Right atrium auricular region (tissue), 2 donors: ENCODE measurements at places on chromosomes 7 and 10. TPM values are rescaled to one million over a fixed set of nuclear protein-coding genes. Genes with fewer than 3 reads are reported as not detected.

GRCh38 chr7:152913492-152913891, 153.9 kb downstream of the ACTR3B start:
- H3K27me3 ChIP-seq = no peaks in the 10 kb centered on the region
- no peak for DNase-seq
- no peak overlapping the region for H3K27ac ChIP-seq
- H3K4me1 ChIP-seq = no peaks in the 10 kb centered on the region
- H3K36me3 ChIP-seq = no peaks in the 10 kb centered on the region
- no peak overlapping the region for H3K4me3 ChIP-seq

The OR9A2 gene
- total RNA-seq = not detected

DNA sequence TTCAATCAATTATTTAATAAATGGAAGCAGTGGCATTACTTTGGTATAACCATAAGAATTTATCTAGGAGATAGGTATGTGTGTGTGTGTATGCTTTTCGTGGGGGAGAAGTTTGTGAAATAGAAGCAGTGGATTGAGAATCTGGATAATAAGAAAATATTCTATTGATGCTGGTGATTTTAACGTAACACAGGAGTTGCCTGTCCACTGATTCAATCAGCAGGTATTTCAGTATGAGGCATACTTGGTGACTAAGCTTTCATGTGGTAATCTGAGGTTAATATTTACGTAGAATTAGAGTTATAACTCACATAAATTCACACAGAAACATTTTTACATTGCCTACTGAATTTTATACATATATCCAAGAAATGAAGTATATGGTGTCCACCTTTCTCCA, 568.0 kb downstream of the ZWINT start:
- H3K27ac ChIP-seq = no peak overlapping the region
- H3K4me3 ChIP-seq = no peak overlapping the region
- no peaks in the 10 kb centered on the region for H3K4me1 ChIP-seq

- no peak for DNase-seq
- no peaks in the 10 kb centered on the region for H3K36me3 ChIP-seq
- no peaks in the 10 kb centered on the region for H3K27me3 ChIP-seq
- H3K27ac ChIP-seq = no peak overlapping the region
Observed at GRCh38 chr7:118285358-118285757, 60.9 kb downstream of the ANKRD7 start.

DNA sequence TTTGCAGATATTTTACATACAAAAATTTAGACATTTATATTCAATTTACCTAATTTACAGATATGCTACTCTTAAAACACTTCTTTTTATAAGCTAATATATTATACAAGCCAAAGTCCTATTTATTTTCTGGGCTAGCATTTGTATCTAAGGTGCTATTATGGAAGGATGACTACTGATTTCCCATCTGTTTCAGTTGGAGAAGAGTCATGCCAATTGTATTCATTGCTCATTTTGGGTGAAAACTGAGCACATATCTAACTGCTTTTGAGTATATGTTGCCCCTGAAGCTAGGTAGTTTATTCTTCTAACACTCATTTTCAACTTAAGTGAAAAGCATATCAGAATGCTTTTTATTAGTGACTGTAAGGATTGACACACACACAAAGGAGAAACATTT, 172.9 kb downstream of the CDK14 start:
- H3K27me3 ChIP-seq = no peaks in the 10 kb centered on the region
- H3K36me3 ChIP-seq = no peaks in the 10 kb centered on the region
- no peaks in the 10 kb centered on the region for H3K4me1 ChIP-seq
- no peak for DNase-seq
- no peak overlapping the region for H3K4me3 ChIP-seq

DNA sequence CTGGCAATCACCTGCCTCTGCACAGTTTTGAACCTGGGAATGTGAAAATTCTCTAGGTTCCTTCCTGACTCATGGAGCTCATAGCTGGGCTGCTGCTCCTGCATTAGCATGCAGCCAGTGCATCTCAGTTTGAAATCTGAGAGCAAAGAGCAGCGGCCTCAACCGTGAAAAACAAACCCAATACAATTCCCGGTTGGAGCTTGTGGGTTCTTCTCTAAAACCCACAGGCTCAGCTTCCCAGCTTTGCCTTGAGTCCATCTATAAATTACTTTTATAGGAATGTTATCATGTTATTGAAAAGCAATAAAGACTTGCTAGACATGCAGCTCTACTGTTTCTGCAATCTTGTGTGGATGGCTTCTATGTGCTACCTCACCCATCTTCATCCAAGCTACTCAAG, 191.7 kb downstream of the CXCL12 start:
- H3K27ac ChIP-seq = no peak overlapping the region
- H3K4me3 ChIP-seq = no peak overlapping the region
- H3K4me1 ChIP-seq = no peaks in the 10 kb centered on the region
- no peak for DNase-seq

The FKBP6 gene
- not detected for total RNA-seq

GRCh38 chr7:42227936-42228591, 8.9 kb downstream of the GLI3 start:
- H3K27ac ChIP-seq = no peak overlapping the region
- H3K36me3 ChIP-seq = no peaks in the 10 kb centered on the region
- DNase-seq = no peak
- peaks cover 8% of the 10 kb centered on the region for H3K4me1 ChIP-seq
- H3K4me3 ChIP-seq = peak overlapping the region; percentile 34

The CUTC gene
- total RNA-seq = 29.0 TPM

DNA sequence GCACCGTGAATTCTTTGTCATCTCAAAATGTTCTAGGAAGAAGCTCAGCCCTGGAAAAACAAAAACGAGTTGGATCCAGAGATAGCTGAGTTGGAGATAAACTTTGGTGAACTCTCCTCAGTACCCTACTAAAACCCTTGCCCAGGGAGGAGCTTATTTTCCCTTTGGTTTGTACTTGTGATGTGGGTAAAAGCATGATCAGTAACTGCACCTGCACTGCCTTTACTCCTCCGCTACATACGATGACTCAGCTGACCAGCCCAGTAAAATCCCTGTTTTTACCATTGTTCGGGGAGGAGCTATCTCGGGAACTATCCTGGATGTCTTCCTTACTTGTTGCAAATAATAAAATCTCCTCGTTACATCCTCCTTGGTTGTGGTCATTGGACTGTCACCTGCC, 359.3 kb downstream of the SH2D4B start:
- no peak overlapping the region for H3K4me3 ChIP-seq
- H3K27ac ChIP-seq = no peak overlapping the region
- no peaks in the 10 kb centered on the region for H3K27me3 ChIP-seq
- H3K36me3 ChIP-seq = no peaks in the 10 kb centered on the region
- DNase-seq = no peak

The TAS2R3 gene
- not detected for total RNA-seq

The TBC1D12 gene
- total RNA-seq = 5.2 TPM

The CALHM3 gene
- total RNA-seq = not detected

DNA sequence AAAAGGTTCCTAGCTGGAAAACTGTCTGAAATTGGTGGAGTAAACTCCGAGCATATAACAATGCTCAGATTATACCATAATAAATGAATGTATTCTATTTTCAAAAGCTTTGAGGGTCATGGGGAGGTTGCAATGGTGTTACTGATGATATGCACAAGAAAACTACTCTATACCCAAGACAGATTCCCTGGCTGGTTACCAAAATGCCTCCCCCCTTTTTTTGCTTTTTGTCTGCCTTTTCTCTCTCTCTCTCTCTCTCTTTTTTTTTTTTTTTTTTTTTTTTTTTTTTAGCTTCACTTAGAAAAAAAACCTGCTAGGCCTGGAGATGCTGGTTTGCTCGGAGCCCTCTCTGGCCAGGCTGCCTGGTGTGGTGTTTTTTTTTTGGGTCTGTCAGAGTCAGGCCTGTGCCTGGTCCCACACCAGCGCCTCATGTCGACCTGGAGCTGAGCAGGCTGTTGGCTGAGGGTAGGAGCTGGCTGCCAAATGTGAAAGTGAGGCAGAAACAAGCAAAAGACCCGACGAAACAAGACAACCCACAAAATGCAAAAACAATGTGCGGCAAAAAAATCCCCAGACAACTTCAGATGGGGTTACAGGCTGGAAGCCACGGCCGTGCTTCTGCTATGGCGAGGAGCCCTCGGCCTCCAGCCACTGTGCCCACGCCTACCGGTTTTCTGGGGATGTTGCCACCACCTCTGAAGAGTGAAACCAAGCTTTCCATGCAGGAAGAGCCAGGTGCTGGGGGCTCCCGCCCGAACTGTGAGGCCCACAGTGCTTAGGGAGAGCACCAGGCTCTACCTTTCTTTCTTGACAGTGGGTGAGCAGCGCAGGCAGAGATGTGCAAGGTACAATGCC, 59.9 kb upstream of the EFCAB10 start:
- H3K36me3 ChIP-seq = peaks cover 25% of the 10 kb centered on the region
- H3K4me1 ChIP-seq = peaks cover 9% of the 10 kb centered on the region
- no peak for DNase-seq
- H3K27me3 ChIP-seq = no peaks in the 10 kb centered on the region
- no peak overlapping the region for H3K4me3 ChIP-seq

GRCh38 chr7:27576360-27576944, 86.2 kb downstream of the HIBADH start:
- no peaks in the 10 kb centered on the region for H3K36me3 ChIP-seq
- no peak for DNase-seq
- H3K27ac ChIP-seq = no peak overlapping the region
- no peaks in the 10 kb centered on the region for H3K27me3 ChIP-seq
- H3K4me1 ChIP-seq = no peaks in the 10 kb centered on the region

The PDK4 gene
- 337 TPM for total RNA-seq

DNA sequence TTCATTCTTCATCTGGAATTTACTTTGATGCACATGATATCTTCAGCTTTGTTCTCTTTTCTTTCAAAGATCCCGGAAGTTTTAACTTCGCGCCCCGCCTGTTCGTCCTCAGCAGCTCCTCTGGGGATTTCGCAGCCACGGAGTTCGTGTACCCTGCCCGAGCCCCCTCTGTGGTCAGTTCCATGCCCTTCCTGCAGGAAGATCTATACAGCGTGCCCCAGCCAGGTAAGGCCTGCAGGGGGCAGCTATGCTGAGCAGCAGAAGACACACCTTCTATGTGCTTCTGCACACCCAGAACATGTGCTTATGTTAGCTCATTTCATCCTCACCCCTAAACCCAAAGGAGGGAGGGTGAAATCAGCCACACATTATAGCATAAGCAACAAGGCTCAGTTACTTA, 79.7 kb upstream of the LYZL2 start:
- DNase-seq = no peak
- H3K4me1 ChIP-seq = no peaks in the 10 kb centered on the region
- H3K4me3 ChIP-seq = no peak overlapping the region

DNA sequence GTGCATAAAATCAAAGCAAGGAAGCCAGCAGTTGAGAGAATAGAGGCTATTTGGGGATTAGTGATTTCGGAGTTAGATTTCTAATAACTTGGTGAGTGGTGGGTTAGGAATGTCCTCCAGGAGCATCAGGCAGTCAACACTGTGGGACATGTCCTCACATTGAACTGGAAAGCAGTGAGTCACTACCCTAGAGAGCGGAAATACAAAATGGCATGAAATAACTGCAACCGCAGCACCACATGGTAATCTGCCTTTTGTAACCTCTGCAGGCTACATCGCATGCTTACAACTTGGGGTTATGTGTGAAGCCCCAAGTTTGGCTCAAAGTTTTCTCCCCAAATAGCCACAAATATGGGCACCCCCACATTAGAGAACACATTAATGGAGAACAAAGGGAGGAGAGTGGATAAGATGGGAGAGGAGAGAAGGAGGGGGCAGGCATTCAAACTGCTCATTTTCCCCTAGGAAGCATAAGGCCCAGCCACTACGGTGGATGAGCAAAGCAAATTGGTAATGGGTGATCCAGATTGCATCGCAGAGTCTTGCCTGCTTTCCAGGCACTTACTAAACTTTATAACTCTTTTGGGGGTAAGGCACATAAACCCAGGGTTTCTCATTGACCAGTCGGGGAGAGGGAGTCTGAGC, 22.0 kb upstream of the SLF2 start:
- no peak overlapping the region for H3K27ac ChIP-seq
- H3K4me1 ChIP-seq = no peaks in the 10 kb centered on the region

DNA sequence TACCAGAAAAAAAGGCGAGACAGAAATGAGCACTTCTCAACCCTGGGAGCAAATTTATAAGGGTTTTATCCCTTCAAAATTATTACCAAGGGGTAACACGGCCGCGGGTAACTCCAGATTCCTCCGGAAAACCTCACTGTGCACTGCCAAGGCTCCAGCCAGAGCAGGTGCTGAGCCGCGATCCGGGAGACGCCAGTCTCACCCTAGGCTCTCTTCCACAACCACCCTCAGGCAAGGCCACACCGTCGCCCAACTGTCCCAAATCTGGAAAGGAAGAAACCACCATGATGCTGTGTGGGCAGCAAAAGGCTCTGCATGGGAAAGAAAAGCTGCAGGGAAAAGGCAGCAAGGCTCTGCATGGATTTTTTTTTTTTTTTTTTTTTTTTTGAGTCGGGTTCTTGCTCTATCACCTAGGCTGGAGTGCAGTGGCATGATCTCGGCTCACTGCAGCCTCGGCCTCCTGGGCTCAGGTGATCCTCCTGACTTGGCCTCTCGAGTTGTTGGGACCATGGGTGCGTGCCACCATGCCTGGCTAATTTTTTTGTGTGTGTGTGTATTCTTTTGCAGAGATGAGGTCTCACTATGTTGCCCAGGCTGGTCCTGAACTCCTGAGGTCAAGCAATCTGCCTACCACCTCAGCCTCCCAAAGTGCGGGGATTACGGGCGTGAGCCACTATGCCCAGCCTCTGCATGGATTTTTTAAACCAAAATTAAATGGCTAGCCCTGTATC, 39.0 kb downstream of the MAD1L1 start:
- no peak overlapping the region for H3K27ac ChIP-seq
- H3K27me3 ChIP-seq = no peaks in the 10 kb centered on the region
- DNase-seq = no peak
- no peak overlapping the region for H3K4me3 ChIP-seq

DNA sequence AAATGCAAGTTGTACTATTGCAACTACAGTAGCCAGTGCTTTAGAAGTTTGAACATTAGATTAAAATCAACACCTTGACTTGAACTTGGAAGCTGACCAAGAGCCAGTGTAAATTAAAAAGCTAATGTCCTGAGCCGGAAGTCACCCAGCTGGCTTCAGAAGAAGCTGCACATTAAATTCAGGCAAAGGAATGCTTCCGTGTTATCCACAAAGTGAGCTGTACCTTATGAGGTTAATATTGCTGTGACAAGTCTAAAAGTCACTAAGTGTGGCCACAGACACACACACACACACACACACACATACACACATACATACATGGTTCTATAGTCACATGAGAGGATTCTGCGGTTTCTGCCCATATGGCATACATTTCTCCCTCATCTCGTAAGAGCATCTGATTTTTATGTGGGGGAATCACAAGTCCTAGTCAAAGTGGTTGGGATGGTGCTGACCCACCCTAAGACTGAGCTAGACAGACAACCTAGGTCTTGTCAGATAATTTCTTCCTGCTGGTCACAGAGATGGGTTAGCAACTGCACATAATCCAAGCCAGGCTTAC, 612.9 kb downstream of the SORCS1 start:
- DNase-seq = no peak
- H3K36me3 ChIP-seq = no peaks in the 10 kb centered on the region
- H3K27ac ChIP-seq = no peak overlapping the region
- H3K27me3 ChIP-seq = no peaks in the 10 kb centered on the region
